ENCODE measurements at places on chromosomes 2 and 18.

DNA sequence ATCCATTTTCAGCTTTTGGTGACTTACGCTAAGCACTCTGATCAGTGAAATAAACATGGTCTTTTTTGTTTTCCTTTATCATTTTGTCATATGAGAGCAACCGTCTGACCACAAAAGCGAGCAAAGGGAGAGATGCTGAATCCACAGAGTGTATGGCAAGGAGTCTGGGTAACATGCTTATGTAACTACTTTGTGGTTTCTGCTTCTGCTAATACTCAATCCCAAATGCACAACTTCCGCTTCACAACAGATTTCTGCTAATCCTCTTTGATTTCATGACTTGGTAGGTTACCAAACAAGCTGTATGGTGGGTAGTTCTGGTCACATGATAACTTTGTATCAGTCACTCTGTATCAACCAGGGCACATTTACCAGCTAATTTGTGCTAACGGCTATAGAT is 908.4 kb upstream of the CRIM1 start:
- DNase-seq: no peak

DNA sequence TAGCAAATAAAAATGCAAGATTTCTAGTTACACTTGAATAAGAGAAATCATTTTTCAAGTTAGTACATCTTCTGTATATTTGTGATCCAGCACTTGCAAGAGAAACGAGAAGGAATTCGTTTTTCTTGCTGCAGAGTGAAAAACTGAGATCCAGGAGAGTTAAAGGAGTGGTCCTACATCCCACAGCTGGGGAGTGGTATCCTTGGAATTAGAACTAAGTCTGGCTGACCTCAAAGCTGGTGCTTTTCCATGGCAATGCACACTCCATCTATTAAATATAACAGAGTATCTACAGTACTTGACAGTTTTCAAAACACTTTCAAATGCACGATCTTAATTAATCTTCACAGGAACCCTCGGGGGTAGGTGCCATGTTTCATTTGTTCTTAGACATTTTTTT is 46.8 kb downstream of the TRIB2 start:
- no peak for DNase-seq

DNA sequence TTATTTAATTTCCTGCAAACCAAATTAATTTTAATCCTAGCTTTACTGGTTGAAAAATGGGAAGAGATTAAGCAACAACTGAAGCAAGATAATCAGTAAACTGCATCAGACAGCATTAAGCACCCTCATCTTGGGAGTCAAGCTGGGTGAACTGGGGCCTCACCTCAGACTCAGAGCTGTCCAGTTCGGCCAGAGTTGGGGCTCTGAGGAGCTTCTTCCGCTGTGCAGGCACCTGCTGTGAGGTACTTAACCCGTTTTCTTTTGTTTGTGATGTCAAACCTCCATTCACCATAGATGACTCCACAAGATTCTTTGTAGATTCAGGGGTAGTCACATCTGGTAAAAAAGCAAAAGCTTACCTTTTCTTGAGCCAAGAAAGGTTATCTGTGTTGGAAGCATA is 71.8 kb downstream of the PRELID3A start:
- no peak for DNase-seq

- no peak for DNase-seq
These were observed 17.9 kb upstream of the SFXN5 start for GRCh38 chr2:73089270-73090030.

DNA sequence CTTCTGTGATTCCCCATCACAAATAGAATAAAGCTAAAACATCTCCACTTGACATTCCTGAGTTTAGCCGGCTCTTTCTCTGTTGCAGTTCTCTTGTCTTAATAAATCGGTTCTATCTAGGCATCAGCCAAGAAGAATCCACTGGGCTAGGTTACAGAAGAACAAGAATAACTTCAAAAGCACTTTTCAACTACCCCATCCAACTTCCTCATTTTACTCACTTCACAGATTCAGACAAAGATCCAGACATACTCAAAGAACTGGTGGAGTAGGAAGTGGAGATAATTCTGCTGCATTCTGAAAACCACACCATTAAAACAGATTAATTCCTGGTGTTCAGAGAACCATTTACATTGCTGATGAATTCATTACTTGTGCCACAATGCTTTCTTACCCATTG is 9.6 kb upstream of the ALPK2 start:
- no peak for DNase-seq

DNA sequence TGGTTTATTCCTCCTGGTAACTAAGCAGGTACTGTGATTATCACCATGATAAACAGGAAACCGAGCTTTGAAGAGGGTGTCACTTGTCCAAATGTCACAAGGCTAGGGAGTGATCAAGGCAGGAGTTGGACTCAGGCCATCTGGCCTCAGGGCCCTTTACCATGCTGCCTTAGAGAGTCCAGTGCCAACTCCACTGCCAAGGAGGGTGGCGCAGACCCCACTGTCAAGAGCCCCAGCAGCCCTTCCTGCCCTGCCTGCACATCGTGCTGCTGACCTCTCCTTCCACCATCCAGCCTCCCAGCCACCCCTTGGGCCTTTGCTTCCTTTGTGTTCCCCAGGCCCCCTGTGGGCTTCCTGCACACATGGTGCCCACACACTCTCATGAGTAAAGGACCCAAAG is 48.3 kb downstream of the TNS1 start:
- no peak for DNase-seq

DNA sequence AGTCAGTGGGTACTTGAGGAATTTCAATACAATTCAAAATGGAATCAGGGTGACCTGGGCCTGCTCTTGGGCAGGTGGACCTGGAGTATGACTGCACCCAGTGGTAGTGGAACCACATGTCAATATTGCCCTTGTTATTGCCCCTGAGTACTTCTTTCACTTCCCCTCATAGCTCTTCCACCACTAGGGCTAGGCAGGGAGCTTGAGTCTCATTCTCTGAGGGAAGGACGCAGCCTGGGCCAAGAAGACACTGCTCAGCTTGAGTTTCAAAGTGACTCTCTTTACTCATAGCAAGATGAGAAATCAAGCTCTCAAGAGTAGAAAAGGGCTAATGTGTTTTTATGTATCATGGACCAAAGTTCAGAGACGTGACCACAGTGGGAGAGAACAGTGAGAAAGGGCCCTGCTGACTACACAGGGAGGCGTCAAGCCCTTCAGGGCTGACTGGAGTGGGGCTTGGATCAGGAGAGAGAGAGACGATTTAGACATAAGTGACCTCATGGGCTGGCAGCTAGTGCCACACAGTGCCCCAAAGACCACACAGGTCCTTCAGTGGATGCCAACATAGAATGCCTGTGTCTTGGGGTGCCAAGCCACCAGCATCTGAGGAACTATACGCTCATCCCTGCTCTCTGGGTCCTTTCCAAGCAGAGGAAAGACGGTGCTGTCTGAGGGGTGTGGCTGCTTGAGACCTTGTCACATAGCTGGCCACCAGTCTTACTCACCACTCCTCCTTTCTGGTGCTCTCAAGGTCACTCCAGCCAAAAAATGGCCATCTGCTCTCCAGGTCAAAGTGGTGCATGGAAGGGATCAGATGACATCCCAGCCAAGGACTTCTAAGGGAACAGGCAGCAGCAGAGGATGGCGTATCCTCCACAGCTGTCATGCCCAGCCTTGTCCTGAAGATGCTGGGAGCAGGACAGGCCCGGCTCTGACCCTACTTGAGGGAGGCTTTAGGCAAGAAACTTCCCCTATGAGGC is 13.0 kb downstream of the PTMA start:
- no peak for DNase-seq

- DNase-seq: no peak
These were observed 250.4 kb upstream of the SIX2 start for GRCh38 chr2:45259547-45260160.

DNA sequence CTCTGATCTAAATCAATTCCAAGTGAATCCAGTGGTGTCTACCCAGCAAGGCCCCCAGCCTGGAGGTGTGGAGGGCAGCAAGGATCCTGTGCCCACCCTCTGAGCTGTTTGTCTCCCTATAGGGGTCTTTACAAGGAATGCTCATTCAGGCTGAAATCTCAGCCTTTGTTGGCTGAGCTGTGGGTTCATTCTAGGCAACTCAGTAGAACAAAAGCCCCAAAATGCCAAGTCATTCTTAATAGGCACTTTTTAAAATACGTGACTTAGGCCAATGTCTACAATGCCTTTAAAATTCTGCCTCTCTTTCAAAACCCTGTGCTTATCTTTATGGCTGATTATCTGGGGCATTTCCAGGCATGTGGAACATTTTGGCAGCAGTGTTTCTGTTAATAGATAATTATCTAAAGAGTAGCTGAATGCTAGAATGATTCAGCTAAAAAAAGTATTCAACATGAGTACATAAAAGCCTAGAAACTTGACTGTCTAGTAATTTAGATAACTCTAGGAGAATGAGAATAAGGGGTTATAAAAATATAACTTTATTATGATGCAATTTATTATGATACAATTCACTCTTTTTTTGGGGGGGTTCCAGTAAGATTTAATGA is 7.4 kb downstream of the UGT1A6 start:
- no peak for DNase-seq

DNA sequence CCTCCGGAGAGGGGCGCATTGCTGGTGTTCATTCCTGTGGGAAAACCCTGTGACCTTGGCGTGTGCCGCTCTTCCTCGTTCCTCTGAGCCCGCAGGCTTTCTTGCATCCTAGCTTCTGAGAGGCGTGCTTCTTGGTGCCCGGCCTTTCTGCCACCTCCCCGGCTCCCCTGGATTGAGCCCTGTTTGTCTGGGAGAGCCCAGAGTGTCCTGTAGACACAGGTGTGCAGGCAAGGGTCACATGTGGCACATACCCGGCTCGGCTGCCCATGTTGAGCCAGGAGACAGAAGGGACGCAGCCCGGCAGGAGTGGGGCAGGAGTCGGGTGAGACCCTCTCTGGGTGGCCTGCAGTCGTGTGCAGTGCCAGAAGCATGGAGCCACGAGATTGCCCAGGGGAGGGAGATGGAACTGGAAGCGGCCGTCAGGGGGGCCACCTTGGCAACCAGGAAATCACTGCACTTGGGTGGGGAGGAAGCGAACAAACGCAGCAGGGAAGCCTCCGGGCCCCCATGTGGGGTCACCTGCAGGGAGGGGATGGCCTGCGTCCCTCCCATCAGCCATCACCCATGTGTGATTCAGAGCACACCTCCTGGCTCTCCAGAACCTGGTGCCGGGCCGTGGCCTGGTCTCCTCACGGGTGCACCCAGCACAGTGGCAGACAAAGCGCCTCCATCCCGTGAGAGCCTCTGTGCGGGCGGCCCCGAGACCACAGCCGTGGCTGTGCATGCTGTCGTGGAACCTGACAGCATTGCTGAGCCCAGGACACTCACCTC is 92.9 kb downstream of the SH3BP4 start:
- DNase-seq: no peak

DNA sequence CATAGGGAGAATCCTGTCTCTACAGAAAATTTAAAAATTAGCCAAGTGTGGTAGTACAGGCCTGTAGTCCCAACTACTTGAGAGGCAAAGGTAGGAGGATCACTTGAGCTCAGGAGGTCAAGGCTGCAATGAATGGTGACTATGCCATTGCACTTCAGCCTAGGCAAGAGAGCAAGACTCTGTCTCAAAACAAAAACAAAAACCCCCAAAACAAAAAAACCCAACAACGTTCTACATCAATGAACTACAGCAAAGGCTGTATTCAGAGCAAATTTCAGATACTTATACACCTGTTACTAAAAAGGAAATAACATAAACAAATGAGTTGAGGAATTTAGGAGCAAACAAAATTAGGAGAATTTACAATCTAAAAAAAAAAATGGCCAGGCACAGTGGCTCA is 22.6 kb downstream of the YES1 start:
- no peak for DNase-seq

DNA sequence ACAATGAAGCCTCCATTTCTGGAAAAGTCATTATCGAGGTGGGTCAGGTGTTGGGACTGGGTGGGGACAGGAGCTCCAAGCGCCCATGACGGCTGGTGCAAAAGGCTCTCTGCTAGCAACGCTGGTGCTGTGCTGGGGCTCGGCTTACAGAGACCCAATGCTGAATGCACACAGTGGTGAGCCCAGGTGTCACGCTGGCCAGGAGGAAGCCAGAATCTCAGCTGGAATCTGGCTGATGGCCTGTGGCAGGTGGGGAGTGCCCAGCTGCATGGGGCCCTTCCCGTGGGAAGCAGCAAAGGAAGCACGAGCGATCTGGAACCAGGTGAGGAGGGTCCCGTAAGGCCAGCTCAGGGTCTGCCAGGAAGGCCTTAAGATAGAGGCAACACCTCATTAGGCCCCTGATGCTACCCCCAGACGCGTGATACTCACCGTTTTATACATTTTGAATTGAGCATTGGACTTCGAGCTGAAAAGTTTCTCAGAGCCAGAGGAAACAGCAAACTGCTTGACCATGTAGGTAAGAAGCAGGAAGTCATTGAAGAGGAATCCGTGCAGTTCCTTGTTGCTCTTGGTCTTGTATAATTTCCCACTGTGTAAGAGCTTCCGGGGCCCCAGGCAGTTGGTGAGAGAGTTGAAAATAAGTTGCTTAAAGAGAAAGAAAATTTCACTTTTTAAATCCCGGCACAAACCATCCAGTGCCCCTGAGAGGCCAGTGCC is 34.7 kb downstream of the FAM228A start:
- DNase-seq: no peak

- no peak for DNase-seq
These were observed 317.8 kb downstream of the NRXN1 start for GRCh38 chr2:50714089-50714488.

GRCh38 chr2:185687967-185688366 is 50.6 kb upstream of the FSIP2 start:
- no peak for DNase-seq

DNA sequence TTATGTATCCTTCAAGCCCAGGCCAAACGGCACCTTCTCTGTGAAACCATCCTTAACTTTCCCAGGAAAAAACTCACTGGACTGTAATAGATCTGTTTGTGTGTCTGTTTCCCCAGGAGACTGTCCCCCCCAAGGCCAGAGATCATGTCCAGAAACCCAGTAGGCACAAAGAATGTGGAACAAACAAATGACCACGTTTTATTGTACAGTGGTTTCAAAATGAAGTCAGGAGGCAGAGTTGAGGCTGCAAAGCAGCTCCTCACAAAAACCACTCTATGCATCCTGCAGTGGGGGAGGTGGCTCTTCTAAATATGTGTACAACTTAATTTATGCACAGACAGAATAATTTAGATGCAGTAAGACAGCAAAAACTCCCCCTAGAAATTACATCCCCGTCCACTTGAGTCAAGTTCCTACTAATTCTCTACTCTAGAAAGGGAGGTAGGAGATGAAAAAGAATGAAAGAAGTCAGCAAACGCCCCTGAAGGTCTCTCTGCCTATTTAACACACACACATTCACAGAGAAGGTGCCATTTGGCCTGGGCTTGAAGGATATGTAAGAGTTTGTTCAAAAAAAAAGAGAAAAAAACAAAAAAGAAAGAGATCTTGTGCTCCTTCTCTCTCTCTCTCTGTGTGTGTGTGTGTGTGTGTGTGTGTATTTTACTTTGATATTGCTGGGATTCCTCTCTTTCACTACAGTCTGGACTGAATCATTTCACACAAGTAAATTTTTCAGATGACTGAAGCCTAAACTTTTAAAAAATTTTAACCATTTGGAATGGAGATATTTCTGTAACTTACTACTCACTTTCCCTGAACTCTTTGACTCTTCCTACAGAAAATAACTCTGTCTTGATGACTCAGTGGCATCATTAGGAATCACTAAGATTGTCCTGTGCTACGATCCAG is 19.5 kb downstream of the BCL2 start:
- DNase-seq: no peak

- no peak for DNase-seq
These were observed 20.5 kb downstream of the KIAA1328 start for GRCh38 chr18:36849288-36850006.

GRCh38 chr18:75658330-75658729 is 230.8 kb upstream of the SMIM21 start:
- DNase-seq: no peak

GRCh38 chr2:240900141-240900860 is 4.3 kb upstream of the MAB21L4 start:
- no peak for DNase-seq

All from NCI-H1436 treated with DMSO at 0.1 percent for 48 hours (cell line).